MG63 (cell line): ENCODE measurements at places on chromosomes 6 and 20.

- DNase-seq = no peak
These were observed 35.0 kb downstream of the STX11 start for GRCh38 chr6:144185133-144185836.

GRCh38 chr20:44696315-44696714 lies 18.9 kb upstream of the CCN5 start:
- DNase-seq = no peak

GRCh38 chr6:10042280-10042679 lies 372.6 kb downstream of the TFAP2A start:
- DNase-seq = no peak

DNA sequence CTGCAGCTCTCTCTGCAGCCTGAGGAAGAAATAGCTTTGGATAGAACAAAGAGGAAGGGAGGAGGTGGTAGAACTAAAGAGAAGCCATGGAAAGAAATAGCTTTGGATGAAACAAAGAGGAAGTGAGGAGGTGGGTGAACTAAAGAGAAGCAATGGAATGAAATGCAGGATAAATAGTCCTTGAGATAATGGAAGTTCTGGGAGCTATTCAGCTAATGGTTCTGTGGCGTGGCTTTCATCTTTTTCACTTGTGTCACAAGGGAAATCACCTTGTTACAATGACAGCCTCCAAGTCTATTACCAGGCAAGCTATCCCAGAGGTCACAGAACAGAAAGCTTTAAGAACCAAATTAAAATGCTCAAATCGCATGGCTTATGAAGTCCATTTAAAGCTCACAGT lies 141.3 kb upstream of the ARG1 start:
- no peak for DNase-seq

- no peak for DNase-seq
These were observed 103.5 kb downstream of the MAP7 start for GRCh38 chr6:136446579-136447187.

DNA sequence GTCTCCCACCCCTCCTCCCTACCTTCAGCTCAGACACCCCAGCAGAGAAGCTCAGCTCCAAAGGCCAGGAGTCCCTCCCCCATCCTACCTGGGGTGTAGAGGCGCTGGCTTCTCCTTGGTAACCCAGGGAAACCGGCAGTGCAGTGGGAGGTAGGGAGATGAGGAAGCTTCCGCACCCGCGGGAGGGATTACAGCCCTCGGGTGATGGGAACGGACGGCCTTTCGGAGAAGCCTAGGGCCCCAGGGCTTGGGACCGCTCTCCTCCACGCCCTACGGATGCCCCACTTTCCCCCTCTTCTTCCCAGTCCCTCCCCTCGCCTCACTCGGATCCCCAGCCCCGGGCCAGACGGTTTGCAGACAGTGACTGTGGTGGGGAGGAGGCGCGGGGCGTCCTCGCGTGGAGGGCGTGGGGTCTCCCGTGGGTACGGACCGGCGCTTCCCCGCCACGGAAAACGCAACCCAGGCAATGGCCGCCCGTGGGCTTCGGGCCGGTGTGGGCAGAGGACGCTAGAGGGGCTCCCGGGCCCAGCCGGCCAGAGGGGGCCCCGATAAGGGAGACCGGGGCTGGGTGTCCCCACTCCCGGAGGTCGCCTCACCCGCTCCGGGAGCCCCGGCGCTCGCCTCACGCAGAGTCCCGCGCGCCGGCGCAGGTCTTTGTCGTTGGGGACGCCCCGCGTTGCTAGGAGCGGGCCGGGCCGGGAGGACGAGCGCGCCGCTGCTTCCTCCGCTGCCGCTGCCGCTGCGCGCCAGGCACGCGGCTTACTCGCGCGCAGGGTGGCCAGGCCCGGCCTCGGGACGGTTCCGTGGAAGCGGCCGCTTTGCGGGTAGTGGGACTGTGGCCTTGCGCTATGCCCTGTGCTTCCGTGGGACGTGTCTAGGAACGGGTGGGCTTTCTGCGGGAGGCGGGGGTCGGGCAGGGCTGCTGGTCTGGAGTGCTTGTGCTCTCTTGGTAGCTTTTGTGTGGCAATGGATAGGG lies 15.8 kb downstream of the AARS2 start:
- peak; percentile 75 for DNase-seq

GRCh38 chr20:18984238-18985200 lies 170.9 kb downstream of the SCP2D1 start:
- DNase-seq = no peak
